H9 (cell line): ENCODE measurements at places on chromosomes 16 and 17. TPM values are rescaled to one million over a fixed set of nuclear protein-coding genes. Genes with fewer than 3 reads are reported as not detected.

DNA sequence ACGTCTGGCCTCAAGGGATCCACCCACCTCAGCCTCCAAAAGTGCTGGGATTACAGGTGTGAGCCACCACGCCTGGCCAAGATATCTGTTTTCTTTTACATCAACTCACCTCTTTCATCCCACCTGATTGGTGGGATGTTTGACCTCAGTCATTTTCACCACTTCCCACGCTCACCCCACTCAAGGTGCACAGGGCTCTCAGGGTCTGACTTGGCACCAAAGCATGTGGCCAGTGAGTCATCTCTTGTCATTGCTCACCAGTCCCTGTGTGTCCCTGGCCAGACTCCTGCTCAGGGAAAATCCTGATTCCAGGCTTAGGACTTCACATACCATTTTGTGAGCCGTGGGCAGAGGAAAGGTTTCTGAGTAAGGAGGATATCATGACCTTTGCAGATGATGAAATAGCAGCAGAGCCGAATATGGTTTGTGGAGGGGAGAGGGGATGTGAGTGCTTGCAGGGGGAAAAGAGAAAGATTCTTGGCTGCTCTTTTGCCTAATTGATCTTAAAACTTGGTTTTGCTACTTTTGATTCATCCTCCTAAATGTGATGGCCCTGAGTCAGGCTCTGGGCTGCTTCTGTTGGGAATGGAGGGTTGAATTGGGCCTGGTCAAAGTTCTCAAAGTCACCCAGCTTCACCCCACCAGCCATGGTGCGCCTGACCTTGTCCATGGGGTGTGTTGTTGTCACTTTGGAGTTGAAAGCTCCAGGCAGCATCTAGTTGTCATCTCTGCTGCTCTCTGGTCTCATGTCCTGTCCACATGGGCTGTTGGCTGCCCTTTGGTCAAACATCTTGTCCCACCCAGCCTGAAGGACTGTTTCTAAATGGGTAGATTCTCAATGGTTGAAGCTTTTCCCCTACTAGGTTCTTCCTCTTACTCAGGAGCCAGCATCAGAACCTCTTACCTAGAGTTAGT, 6.0 kb upstream of the KCNH6 start:
- no peaks in the 10 kb centered on the region for H3K36me3 ChIP-seq
- no peak for DNase-seq
- H3K27me3 ChIP-seq = no peaks in the 10 kb centered on the region
- H3K4me3 ChIP-seq = no peak overlapping the region
- H3K27ac ChIP-seq = no peak overlapping the region

DNA sequence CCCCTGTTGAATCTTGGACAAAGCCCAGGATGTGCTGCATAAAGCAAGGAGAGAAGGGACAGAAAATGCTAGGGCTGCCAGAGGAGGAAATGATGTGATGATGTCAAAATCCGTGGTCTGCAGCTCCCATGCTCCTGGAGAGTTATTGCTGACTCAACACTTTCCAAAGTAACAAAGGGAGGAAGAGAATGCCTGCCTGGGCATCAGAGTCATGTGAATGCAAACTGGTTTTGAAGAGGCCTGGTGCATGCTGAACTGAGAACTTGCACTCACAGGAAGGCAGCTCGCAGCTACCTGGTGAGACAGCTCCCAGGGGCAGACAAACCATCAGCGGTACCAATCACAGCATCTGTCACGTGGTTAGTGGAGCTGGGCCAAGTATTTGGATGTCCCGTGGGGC, 2.8 kb downstream of the MARVELD3 start:
- no peak overlapping the region for H3K27ac ChIP-seq
- no peak for DNase-seq
- H3K4me3 ChIP-seq = 0 out of 3 replicates have a peak overlapping the region, but pooled peaks have one; percentile 10
- peaks cover 3% of the 10 kb centered on the region; the same call in 1 of the 2 replicates for H3K4me1 ChIP-seq
- no peaks in the 10 kb centered on the region for H3K27me3 ChIP-seq

GRCh38 chr17:80791758-80792284, 199.8 kb upstream of the CHMP6 start:
- no peaks in the 10 kb centered on the region for H3K27me3 ChIP-seq
- no peak overlapping the region for H3K27ac ChIP-seq
- H3K36me3 ChIP-seq = peaks cover 10% of the 10 kb centered on the region; the same call in 1 of the 2 replicates
- no peak overlapping the region for H3K4me3 ChIP-seq
- DNase-seq = no peak

DNA sequence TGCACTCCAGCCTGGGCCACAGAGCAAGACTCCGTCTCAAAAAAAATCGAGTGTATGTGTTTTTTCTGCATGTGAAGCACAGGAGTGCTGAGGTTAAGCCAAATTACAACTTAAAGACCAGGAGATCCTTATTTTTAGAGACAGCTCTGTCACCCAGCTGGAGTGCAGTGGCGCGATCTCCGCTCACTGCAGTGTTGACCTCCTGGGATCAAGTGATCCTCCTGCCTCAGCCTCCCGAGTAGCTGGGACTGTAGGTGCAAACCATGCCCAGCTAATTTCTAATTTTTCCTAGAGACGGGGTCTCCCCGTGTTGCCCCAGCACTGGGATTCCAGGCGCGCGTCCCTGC, 7.5 kb upstream of the PPP1R27 start:
- peaks cover 46% of the 10 kb centered on the region for H3K36me3 ChIP-seq
- no peak for DNase-seq
- no peak overlapping the region for H3K4me3 ChIP-seq
- no peaks in the 10 kb centered on the region for H3K4me1 ChIP-seq
- H3K27ac ChIP-seq = no peak overlapping the region

DNA sequence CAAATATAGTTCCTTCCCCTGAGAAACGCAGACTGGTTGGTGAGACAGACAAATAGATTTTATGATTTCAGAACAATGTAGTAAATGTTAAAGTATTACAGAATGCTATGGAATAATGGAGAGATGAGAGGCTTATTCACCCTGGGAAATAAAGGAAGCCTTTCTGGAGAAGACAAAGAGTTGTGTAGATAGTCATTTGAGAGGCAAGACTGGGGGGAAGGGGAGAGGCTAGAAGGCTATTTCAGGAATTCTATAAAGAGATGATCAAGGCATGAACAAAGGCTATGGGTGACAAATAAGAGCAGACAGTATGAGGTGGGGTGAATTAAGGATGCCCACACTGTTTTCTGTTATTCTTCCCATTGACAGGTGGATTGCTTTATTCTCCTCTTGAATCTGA, 211.4 kb downstream of the GRIN2A start:
- peaks cover 8% of the 10 kb centered on the region; the same call in 1 of the 2 replicates for H3K27me3 ChIP-seq
- no peak for DNase-seq
- no peak overlapping the region for H3K4me3 ChIP-seq
- no peak overlapping the region for H3K27ac ChIP-seq

DNA sequence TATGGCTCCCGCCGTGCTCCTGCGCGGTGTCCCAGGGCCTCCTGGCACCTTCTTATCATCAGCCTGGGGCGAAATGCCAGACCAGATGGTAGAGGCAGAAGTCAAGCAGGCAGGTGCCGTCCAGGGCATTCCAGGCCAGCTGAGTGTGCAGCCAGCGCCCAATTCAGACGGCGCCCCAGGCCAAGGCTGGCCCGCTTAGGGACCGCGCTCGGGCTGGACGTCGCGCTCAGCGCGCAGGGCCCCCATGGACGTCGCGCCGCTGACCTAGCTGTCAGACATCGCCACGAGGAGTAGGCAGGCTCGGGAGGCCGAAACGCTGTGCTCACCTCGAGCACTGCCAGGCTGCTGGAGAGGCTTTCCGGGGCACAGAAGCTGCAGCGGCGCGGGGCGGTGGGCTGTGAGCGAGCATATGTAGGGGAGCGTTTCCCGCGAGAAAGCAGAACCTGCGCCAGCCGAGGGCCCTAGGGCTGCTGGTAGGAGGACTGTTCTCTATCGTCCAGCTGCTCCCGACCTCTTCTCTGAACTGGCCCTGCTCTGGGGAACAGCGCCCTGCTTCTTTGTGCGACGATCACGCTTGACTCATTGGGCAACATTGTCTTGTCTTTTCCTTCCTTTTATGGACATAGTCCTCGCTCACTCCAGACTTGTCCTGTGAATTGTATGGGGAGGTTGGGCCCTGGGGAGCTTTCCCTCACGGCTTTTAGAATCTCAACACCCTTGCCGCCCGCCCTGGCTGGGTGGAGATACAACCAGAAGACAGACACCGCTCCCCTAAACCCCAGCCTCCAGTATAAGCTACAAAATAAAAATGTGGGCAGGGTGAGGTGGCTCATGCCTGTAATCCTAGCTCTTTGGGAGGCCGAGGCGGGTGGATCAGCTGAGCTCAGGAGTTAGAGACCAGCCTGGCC, 8.4 kb upstream of the CA4 start:
- peak overlapping the region; percentile 66 for H3K4me3 ChIP-seq
- DNase-seq = no peak
- H3K27ac ChIP-seq = no peak overlapping the region
- no peaks in the 10 kb centered on the region for H3K36me3 ChIP-seq

GRCh38 chr17:54876656-54877195, 23.9 kb upstream of the TOM1L1 start:
- peaks cover 20% of the 10 kb centered on the region for H3K36me3 ChIP-seq
- no peaks in the 10 kb centered on the region for H3K4me1 ChIP-seq
- no peaks in the 10 kb centered on the region for H3K27me3 ChIP-seq
- no peak overlapping the region for H3K4me3 ChIP-seq
- peak; percentile 54 for DNase-seq

DNA sequence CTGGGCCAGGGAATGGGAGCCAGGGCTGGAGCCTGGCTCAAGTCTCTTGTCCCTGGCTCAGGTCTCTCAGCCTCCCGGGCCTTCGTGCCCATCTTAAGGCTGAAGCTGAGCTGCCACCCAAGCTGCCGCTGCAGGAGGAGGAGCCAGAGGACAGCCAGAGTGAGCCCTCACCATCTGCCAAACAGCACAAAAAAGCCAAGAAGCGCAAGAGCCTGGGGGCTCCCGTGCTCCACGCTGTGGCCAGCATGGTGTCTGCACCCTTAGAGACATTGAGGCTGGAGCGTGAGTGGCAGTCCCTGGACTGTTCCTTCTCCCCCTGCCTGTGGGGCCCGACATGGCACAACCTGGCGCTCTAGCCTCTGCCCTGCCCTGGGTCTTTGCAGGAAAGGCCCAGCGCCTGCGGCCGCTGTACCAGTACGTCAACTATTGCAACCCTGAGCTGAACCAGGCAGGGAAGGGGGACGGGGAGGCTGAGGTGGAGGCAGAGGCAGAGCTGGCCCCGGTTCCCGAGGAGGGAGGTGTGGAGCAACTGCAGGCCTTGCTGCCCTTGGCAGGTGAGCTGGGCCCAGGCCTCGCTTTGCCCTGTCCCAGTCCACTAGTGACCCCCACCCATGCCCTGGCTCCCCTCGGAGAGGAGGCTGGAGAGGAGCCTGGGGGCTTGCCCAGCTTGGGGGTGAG, 1.3 kb downstream of the C16orf86 start:
- H3K4me3 ChIP-seq = no peak overlapping the region
- H3K27ac ChIP-seq = no peak overlapping the region
- peaks cover 3% of the 10 kb centered on the region for H3K36me3 ChIP-seq
- H3K4me1 ChIP-seq = no peaks in the 10 kb centered on the region
- peak; percentile 93 for DNase-seq

GRCh38 chr16:4936181-4936990, 562 bp downstream of the PPL start:
- H3K4me3 ChIP-seq = peak overlapping the region; percentile 92
- no peak overlapping the region for H3K27ac ChIP-seq
- no peaks in the 10 kb centered on the region for H3K27me3 ChIP-seq
- H3K36me3 ChIP-seq = no peaks in the 10 kb centered on the region

- no peak for DNase-seq
- peak overlapping the region; percentile 13 for H3K27ac ChIP-seq
- H3K4me1 ChIP-seq = peaks cover 3% of the 10 kb centered on the region; the same call in 1 of the 2 replicates
- no peaks in the 10 kb centered on the region for H3K27me3 ChIP-seq
- H3K4me3 ChIP-seq = peak overlapping the region; percentile 77
Observed at GRCh38 chr17:58082341-58082869, 814 bp upstream of the DYNLL2 start.

- no peaks in the 10 kb centered on the region for H3K27me3 ChIP-seq
- DNase-seq = no peak
- H3K27ac ChIP-seq = no peak overlapping the region
Observed at GRCh38 chr17:35668802-35669201, 62.6 kb upstream of the RASL10B start.

DNA sequence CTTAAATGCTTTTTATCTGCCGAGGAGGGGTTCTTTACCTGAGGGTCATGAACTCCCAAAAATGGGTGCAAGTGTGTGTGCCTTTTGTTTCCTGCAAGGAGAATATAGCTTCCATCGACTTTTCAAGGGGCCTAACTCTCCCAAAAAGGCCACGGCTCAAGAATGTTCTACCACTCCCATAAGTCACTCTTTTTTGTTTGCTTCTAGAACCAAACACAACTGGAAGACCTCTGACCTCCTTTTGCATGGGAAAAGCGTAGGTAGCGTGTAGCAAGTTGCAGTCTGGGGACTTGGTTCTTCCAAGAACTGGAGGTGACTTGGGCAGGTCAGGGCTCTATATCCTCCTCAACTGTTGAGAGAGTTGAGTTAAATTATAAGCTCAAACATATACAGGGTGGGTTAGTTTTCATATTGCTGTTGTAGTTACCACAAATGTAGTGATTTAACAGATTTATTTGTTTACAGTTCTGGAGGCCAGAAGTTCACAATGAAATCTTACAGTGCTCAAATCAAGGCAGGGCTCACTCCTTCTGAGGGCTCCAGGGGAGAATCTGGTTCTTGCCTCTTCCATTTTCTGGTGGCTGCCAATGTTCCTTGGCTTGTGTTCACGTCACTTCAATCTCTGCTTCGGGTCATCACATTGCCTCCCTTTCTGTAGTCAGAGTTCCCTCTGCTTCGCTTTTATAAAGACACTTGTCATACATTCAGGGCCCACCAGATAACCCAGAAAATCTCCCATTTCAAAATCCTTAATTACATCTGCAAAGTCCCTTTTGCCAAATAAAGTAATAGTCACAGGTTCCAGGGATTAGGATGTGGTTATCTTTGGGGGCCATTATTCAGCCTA, 1.4 kb downstream of the TMEM97 start:
- DNase-seq = no peak
- H3K4me1 ChIP-seq = peaks cover 6% of the 10 kb centered on the region
- H3K27me3 ChIP-seq = no peaks in the 10 kb centered on the region

GRCh38 chr16:31695667-31696066, 168.0 kb downstream of the AHSP start:
- H3K4me1 ChIP-seq = no peaks in the 10 kb centered on the region
- no peak overlapping the region for H3K4me3 ChIP-seq
- H3K27me3 ChIP-seq = no peaks in the 10 kb centered on the region
- no peaks in the 10 kb centered on the region for H3K36me3 ChIP-seq
- no peak overlapping the region for H3K27ac ChIP-seq

GRCh38 chr17:77189148-77189547, 48.4 kb downstream of the SEC14L1 start:
- no peak overlapping the region for H3K4me3 ChIP-seq
- no peaks in the 10 kb centered on the region for H3K4me1 ChIP-seq
- DNase-seq = no peak

LASP1 gene
- 121 and 122 TPM in 2 replicates for total RNA-seq

JUP gene
- 87.9 and 90.1 TPM in 2 replicates for total RNA-seq

HP gene
- total RNA-seq = not detected in 2 replicates

STX1B gene
- 9.7 and 11.0 TPM in 2 replicates for total RNA-seq

HBA1 gene
- 2.0 and 7.2 TPM in 2 replicates for total RNA-seq
